Mammary microvascular endothelial cell (primary cell): ENCODE measurements at places on chromosomes 1 and 21. TPM values are rescaled to one million over a fixed set of nuclear protein-coding genes. Genes with fewer than 3 reads are reported as not detected.

Gene RAD54L
- 10.8 and 14.1 TPM in 2 replicates for total RNA-seq

Gene BMP8B
- total RNA-seq, result not detected in 2 replicates

Gene ASAP3
- 3.8 and 5.5 TPM in 2 replicates for total RNA-seq

Gene C1orf116
- total RNA-seq, result 0.07 TPM in 1 of 2 replicates, not detected in the other

Gene OR2L3
- not detected in 2 replicates for total RNA-seq

Gene PPCS
- total RNA-seq, result 39.6 and 42.0 TPM in 2 replicates

Gene ITGB2
- not detected in 2 replicates for total RNA-seq

Gene NUP210L
- total RNA-seq, result 0.07 TPM in 1 of 2 replicates, not detected in the other

Gene RPTN
- not detected in 2 replicates for total RNA-seq

Gene GPR161
- total RNA-seq, result 9.1 and 10.5 TPM in 2 replicates

Gene AADACL3
- not detected in 2 replicates for total RNA-seq

Gene PTPRU
- 0.25 and 3.8 TPM in 2 replicates for total RNA-seq

Gene MYOG
- total RNA-seq, result not detected in 2 replicates

Gene KDM1A
- 82.4 and 86.8 TPM in 2 replicates for total RNA-seq

Gene TNFRSF4
- 1.4 and 2.0 TPM in 2 replicates for total RNA-seq

Gene LSS
- total RNA-seq, result 113 and 122 TPM in 2 replicates

Gene VWA5B1
- not detected in 2 replicates for total RNA-seq

Gene CXADR
- total RNA-seq, result 3.1 and 18.7 TPM in 2 replicates

Gene WDR64
- not detected in 2 replicates for total RNA-seq

Gene BRDT
- not detected in 2 replicates for total RNA-seq

Gene ILDR2
- total RNA-seq, result not detected in 2 replicates

Gene CTTNBP2NL
- total RNA-seq, result 23.7 and 26.2 TPM in 2 replicates

Gene TRPM2
- 18.1 and 18.3 TPM in 2 replicates for total RNA-seq

Gene KRTAP12-4
- total RNA-seq, result not detected in 2 replicates

Gene WNT2B
- 0.59 and 0.73 TPM in 2 replicates for total RNA-seq

Gene LCE3D
- not detected in 2 replicates for total RNA-seq

Gene ARHGEF2
- 79.5 and 79.9 TPM in 2 replicates for total RNA-seq

Gene CHIT1
- not detected in 2 replicates for total RNA-seq

Gene OR2L2
- total RNA-seq, result not detected in 2 replicates

Gene C1QTNF12
- total RNA-seq, result 0.25 and 0.27 TPM in 2 replicates
